GM19239 (cell line): ENCODE measurements at places on chromosomes 4 and X.

GRCh38 chr4:56981795-56982201, 3.1 kb downstream of the POLR2B start:
- DNase-seq: no peak

- DNase-seq: no peak
These were observed 54.1 kb upstream of the GABRE start for GRCh38 chrX:152028579-152028978.

- DNase-seq: no peak
These were observed 10.5 kb downstream of the PPAT start for GRCh38 chr4:56424697-56425514.

- no peak for DNase-seq
These were observed 106.0 kb downstream of the IQCM start for GRCh38 chr4:149709640-149710039.

DNA sequence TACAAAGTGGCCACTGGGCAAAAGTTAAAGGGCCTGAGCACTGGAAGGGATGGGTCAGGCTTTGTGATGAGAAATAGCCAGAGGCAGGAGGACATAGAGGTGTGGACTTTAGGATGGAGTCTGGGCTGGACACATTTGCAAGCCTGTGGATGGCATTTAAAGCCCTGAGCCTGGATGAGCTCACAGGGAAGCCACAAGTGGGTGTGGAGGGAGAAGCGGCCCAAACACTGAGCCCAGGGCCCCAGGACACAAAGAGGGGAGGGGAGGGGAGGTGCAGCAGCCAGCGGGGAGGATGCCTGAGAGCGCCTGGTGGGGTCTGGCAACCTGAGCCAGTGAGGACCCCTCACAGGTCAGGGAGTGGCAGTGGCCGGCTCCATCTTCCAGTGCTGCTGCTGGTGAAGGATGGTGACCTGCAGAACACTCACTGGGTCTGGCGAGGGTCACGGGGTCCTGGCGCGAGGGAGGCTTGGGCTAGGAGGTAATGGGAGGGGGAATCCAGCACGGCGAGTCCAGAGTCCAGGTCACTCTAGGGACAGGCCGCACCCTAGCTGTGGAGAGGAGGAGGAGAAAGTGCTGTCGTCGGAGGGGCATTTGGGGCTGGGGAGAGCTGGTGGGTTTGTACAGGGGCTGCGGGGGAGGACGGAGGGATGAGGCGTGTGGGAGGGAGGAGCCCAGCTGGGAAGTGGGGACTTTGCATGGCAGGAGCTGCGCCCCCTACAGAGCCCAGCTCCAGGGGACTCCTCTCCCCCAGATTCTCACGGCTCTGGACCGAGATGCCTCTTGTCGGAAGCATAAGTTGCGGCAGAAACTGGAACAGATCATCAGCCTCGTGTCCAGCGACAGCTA, 7.0 kb downstream of the LAGE3 start:
- no peak for DNase-seq

DNA sequence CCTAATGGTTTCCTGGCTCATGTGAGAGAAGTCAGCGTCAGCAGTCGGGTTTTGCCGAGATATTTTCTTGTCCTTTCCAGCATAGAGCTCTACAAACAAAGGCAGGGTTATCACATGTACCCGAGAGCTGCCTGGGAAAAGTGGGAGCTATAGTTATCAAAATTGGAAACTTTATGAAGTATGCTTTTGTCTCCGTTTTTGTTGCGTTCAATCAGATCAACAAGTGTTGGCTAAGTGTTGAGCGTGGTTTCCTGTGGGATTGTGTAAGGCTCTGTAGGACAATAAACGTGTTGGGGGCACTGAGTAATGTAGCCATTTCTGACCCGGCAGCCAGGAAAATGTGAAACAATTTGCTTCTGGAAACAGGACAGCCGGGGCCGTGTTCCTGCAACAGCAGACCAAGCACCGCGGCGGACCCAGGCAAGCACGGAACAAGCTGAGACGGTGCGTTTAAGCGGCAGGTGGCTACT, at the start of gene BMX:
TSS of gene BMX (plus strand) at position 311 of the 470 bp plus-strand sequence. CDS start 7,547 bp downstream, outside the sequence.
- no peak for DNase-seq

DNA sequence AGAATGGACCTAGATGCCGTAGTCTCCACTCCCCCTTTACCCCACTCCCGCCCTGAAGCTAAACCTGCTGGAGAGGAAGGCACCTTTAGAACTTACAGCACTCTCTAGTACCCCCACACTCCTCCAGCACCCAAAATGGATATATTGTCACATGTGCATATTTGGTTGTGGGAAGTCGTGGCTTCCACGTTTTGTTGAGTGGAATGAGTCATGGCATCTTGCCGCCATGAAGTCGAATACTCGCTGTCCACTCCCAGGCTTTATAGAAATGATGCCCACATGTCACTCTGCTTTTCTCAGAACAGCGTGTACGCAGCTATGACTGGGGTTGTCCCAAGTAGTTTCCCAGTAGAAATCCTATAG, 545 bp downstream of the ABCE1 start:
- no peak for DNase-seq

- no peak for DNase-seq
These were observed 9.7 kb upstream of the IRAK1 start for GRCh38 chrX:154029439-154029838.

- no peak for DNase-seq
These were observed 875 bp downstream of the LAP3 start for GRCh38 chr4:17577665-17578481.

GRCh38 chr4:119632216-119632615, 3.6 kb upstream of the PDE5A start:
- no peak for DNase-seq

DNA sequence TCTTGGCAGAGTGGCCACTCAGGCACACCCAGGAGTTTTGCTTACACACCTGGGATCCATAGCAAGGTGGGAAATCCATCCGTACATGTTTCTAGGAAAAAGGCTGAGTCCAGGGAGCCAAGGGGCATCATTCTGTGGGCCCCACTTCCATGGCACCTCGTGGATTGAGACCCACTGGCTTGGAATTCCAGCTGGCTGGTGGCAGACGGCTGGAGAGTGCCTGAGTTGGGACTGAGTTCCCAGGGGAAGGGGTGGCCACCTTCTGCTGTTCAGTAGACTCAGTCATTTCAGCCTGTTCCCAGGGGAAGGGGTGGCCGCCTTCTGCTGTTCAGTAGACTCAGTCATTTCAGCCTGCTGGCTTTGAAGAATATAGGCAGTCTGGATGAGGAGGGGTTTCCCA, 366.0 kb upstream of the GRIA3 start:
- DNase-seq: no peak

DNA sequence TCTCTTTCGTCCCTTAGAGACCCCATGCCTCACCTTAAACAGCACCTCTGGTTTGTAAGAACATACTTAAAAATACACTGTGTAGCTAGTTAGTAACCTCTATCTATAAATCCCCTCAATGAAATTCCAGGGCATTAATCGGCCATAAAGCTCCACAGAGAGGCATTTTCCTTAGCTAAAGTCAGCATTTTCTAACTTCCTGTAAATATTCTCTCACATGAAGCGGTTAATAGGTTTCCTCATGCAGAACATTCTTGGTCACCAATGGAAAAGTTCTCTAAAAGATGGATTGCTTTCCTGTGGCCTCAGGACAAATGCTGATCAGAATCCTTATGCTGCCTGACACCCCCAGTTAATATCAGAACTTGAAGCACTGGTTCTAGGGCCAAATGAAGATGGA, 248.6 kb upstream of the BOD1L1 start:
- DNase-seq: no peak

GRCh38 chrX:54063361-54063760, 19.1 kb upstream of the PHF8 start:
- DNase-seq: no peak

DNA sequence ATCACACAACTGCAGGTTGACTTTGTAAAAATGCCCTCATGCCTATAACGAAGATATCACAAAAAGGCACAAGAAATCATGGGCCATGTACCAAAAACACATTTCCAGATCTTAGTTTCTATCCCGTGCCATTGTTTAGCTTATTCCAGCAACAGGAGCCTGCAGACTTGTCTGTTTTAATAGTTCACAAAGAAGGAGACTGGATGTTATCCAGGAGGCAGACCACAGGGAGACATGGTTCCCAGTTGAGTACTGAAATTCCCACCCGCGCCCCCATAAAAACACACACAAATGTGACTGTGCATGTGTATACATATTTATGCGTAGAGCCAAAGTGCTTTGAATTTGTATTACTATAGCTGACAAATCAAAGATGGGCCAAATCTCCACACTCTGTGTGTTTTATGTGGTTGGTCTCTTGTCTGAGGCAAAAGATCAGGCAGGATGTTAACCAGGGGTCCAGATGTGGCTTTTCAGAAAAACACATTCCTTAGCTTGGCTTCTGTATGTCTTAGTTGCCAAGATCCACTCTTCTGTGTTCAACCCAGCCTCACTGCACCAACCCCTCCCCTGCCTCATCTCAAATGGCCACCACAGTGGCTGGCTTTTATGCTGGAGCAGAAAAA, 469.2 kb upstream of the DIPK2B start:
- no peak for DNase-seq
